ENCODE measurements at places on chromosomes 6 and 20.

DNA sequence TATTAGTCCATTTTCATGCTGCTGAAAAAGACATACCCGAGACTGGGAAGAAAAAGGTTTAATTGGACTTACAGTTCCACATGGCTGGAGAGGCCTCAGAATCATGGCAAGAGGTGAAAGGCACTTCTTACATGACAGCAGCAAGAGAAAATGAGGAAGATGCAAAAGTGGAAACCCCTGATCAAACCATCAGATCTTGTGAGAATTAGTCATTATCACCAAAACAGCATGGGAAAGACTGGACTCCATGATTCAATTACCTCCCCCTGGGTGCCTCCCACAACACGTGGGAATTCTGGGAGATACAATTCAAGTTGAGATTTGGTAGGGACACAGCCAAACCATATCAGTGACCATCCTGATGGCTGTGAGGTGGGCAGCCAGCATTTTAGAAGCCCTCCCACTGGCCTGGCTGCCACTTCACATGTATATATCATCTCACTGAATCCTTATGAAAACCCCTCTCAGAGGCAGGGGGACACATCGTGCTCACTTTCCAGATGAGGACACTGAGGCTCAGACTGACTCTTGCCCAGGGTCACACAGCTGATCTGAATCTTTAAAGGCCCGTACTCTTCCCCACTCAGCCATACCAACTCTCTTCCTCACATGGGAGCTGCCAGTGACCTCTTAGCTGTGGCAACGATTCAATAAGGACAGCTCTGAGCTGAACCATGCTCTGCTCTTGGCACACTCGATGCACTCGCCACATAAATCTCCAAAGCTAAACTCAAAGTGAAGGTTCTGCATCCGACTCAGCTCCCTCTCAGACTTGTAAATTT, 25.7 kb downstream of the BMP7 start:
- DNase-seq, result no peak

DNA sequence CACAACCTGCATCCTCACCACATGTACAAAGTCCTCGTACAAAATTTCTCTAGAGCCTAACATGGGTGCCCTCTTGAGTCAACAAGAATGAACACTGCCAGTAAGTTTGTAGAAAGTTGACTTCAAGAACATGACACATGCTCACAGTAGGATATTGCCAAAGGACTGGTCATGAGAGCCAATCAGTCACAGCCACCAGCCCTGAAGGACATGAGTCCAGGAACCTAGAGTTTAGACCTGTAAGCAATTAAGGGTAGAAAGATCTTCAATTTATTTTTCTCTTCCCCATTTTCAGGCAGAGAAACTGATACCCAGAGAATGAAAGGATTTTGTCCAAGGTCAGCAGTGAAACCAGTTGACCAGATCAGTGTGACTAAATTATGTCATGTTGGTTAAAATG, 96.1 kb downstream of the MAFB start:
- no peak for DNase-seq

GRCh38 chr6:17525637-17526036, 74.5 kb upstream of the FAM8A1 start:
- DNase-seq, result no peak

DNA sequence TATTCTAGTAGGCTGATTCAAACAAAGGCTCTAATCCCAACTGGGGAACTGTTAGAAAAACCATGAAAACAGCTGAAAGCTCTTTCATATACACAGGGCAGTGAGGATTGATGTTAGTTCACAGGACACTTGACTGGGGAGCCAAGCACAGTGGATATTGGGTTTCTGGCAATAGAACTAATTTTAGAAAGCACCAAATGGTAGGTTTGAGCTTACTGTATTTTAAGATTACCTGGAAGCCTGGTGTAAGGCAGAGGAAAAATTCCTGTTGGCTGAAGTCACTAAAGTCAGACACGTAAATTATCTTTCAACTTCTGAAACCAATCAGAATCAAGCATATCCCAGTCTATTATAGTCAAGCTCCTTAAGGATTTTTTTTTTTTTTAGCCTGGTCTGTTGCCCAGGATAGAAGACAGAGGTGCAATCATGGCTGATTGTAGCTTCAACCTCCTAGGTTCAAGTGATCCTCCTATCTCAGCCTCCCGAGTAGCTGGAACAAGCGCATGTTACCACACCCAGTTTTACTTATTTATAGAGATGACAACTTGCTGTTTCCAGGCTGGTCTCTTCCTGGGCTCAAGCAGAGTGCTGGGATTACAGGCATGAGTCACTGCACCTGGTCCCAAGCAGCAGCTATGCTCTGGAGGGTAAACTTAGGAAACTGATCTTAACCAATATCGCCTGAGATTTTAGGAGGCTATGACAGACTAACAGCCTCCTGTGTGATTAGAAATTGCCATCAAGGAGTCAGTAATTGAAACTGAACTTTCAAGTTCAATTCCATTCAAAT, 32.5 kb upstream of the SYNCRIP start:
- DNase-seq, result no peak

- no peak for DNase-seq
Observed at GRCh38 chr6:158414851-158415262, 102.6 kb downstream of the TULP4 start.

DNA sequence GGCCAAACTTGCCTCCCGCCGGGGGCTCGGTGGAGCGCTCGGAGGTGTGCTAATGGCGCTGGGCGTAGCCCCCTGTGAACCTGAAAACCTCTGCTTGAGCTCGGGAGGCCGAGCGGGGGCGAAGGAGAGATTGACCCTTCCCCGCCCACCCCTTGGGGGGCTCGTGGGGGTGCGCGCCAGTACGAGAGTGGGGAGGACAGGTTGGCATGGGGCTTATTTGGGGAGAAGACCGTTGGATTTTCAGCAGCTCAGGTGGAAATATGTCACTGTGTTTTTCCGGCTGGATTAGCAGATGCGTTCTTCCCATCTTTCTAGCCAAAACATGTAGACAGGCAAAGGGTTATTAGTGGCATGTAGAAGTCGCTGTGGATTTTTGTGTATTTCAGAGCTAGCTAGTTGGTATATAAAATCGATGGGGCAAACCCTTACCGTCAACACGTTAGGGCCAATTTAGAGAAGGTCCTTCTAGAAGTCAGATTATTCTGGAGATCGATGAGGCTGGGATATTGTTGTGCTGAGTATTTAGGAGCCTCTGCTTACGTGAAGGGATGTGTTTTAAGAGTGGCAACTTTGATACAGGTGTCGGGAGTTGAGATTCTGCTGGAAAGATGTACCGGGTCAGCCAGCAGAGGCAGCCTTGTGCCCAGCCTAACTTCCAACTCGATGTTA, 525 bp downstream of the NCOA7 start:
- DNase-seq, result peak; percentile 88

- no peak for DNase-seq
Observed at GRCh38 chr6:42406306-42407280, 45.1 kb downstream of the TRERF1 start.

DNA sequence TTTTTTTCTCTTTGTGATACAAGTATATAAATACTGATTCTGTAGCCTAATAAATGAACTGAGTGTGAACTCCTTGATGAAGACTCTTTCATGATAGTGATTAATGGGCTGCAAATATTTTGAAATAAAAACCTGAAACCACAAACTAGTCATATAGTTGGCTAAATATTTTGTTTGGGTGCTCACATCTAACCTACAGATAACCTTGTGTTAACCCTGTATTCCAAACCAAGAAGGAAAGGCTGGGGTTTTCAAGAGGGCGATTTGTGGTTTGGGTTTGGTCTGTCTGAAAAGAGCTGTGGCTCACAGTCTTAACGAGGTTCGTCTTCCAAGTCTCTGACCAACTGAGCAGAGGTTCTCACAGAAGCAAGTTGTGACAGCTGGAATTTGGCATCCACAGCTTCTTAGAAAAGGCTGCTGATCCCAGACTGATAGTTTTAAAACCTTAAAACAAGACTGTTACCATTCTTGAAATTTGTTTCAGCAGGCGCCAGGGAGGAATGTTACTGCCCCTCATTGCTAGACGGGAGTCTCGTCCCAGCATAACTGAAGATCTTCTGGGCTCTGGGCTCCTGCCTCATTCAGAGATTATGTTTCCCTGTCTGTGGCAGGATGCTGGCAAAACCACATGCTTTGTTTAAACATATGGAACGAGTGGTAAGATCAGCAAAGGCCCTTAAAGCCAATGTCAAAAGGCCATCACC, 736.4 kb upstream of the MARCKS start:
- no peak for DNase-seq

GRCh38 chr20:20780127-20780824, 67.8 kb upstream of the RALGAPA2 start:
- DNase-seq, result peak; percentile 63

GRCh38 chr6:11819486-11819885, 40.9 kb upstream of the ADTRP start:
- no peak for DNase-seq

- no peak for DNase-seq
Observed at GRCh38 chr20:18613553-18613952, 25.7 kb downstream of the DTD1 start.

GRCh38 chr6:33324125-33324524, 6.6 kb upstream of the ZBTB22 start:
- DNase-seq, result no peak

- no peak for DNase-seq
Observed at GRCh38 chr6:40735121-40735520, 148.0 kb upstream of the LRFN2 start.

- no peak for DNase-seq
Observed at GRCh38 chr6:12482386-12483375, 192.5 kb downstream of the EDN1 start.

GRCh38 chr6:138609801-138610430, 110.6 kb upstream of the NHSL1 start:
- no peak for DNase-seq

DNA sequence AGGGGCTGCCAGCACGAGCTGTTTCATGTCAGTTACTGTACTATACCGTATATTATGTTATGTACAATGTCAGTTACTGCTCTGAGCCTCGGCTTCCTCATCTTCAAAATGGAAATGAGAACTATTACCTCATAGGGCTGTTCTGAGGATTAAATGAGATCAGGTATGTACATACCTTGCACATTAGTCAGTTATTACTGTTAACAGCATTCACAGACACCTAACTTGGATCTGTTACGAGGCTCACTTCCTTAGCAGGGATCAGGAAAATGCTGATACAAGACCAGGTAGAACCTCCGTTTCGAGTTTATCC, 69.7 kb upstream of the TBC1D7 start:
- DNase-seq, result no peak

DNA sequence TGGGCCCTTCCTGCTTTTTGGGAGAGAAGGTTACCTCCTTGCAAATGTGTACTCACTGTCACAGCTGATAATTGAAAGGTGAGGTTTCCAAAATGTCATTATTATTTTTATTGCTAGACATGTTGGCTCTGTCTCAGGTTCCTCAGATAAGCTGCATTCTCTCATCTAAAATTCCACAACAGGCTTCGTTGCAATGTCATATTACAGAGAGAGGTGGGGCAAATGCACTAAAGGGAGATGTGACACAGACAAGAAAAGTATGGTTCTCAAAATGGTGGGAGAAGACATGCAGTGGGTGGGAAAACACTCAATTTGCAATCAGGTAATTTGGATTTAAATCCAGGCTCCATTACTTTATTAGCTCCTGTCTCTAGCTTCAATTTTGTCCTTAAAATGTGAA, 256.4 kb upstream of the POU3F2 start:
- no peak for DNase-seq

- no peak for DNase-seq
Observed at GRCh38 chr6:130906736-130907381, 79.7 kb downstream of the SMLR1 start.

DNA sequence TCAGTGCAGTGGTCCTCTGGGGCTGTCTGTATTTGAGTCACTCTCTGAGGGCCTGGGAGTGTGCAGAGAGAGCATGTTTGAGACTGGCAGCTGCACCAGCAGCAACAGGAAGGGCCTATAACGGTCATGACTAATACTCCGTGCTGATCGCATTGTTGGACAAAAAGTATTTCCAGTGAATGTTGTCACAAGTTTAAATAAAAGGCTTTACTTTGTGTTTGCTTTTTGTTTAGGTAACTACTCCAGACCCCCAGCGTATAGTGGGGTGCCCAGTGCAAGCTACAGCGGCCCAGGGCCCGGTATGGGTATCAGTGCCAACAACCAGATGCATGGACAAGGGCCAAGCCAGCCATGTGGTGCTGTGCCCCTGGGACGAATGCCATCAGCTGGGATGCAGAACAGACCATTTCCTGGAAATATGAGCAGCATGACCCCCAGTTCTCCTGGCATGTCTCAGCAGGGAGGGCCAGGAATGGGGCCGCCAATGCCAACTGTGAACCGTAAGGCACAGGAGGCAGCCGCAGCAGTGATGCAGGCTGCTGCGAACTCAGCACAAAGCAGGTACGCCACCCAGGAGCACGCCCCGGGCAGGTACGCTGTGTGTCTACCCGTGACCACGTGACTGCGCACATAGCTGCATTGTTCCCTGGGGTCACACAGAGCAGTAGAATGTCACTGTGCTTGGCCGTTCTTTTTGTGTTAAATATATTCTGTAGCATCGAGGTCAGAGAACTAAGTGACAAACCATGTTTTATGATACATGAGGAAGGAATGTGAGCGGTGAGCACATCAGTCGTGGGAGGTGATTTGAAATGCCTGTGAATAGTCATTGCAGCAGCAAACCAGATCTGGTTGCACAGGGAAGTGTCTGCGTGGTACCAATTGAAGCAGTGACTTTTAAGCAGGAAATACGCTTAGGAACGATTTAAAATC, 174.7 kb downstream of the TMEM242 start:
- peak; percentile 78 for DNase-seq

DNA sequence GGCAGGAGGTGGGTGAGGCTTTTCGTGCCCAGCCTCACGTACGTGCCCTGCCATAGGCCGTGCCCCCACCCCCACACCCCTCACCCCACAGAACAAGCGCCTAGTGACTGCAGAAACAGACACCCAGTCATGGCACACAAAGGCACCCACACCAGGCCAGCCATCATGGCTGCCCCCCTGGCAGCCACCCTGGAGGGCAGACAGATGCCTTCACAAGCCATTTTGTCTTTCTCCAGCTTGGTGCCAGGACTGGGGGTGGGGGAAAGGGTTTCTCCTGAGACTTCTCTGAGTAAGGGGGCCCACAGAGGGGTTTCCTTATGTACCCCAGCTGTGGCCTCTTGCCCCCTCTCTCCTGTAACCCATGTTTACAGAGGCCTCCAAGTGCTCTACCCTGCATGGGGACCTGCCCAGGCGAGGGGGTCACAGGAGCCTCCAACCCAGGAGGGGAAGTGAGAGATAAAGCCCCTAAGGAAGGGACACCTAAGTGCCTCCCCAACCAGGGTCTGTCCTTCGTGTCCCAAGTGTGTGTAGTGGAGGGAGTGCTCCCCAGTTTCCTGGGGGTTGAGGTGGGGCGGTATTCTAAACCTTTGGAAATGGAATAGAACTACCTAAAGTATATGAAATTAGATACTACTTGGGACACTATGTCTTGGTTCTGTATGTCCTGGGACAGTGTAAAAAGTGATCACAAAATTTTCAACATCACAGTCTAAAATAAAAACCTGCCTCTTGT, 49.9 kb downstream of the MRPL14 start:
- peak; percentile 41 for DNase-seq

GRCh38 chr20:8662433-8662954, 406.4 kb upstream of the PLCB4 start:
- DNase-seq, result no peak

GRCh38 chr6:7668936-7669335, 57.0 kb upstream of the BMP6 start:
- no peak for DNase-seq

GRCh38 chr6:119215885-119216590, 133.5 kb downstream of the MAN1A1 start:
- no peak for DNase-seq

All from pons (tissue), 1 donor.